Type B pancreatic cell (in vitro differentiated cells): ENCODE measurements at places on chromosomes 7 and 10.
A peak's percentile ranks its signal among the peaks of the same experiment; 100 is the strongest.

- no peak for DNase-seq
Measured at GRCh38 chr10:5565671-5566581, 41.2 kb downstream of the CALML3 start.

DNA sequence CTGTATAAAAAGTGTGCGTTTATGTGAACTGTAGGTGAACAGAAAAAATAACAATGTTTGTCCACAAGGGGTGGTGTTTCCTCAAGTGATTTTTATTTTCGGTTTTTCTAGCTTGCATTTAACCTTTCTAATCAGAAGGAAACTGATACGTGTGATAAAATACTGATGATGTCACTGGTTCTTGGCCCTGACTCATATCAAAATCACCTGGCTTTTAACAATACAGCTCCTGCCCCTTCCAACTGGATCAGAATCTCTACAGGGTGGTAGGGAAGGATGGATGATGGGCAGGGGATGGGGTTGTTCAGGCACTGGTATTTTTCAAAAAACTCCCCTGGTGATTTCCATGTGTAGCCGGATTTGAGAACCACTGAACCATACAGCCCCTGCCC lies 10.9 kb downstream of the NPFFR1 start:
- DNase-seq, result no peak

DNA sequence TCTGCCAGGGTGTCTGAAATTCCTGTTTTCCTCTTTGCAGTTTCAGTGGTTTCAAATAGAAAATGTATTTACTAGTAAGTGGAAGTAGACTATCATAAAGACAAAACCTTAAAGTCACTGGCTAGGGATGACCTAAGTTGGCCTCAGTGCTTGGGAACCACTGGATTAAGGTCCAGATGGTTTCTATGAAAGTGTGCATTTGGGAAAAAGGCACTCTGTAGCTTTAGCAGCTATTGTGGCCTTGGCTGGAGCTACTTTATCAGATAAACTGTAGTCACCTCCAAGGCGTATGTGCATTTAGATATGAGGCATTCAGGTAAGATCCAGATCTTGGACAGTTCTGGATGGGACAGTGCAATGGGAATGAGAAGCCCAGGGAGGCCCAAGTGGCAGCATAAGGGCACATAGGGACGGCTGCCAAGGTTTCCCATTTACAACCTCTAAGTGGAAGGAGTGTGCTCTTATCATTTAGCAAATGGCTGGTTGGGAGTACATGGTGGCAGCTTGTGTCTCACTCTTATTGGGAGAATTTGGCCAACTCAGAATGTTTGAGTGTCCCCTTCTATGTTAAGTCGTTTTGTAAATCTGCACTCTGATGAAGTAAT lies 185.6 kb downstream of the LRMDA start:
- no peak for DNase-seq

DNA sequence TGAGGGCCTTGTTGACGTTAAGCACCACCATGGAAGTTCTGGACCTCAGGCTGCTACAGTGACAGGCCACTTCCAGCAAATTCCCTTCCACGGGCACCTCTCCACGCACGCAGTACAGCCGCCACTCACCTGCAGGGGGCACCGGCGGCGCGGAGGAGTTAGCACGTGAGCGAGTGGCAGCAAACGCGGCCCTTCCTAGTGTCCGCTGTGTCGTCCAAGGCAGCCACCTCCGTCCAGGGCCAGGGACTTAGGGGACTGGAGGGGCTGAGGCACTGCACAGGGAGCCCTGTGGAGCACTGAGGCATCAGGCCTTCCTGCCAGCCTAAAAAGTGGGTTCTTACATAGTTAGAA lies 164.4 kb downstream of the SVIL start:
- DNase-seq, result no peak

DNA sequence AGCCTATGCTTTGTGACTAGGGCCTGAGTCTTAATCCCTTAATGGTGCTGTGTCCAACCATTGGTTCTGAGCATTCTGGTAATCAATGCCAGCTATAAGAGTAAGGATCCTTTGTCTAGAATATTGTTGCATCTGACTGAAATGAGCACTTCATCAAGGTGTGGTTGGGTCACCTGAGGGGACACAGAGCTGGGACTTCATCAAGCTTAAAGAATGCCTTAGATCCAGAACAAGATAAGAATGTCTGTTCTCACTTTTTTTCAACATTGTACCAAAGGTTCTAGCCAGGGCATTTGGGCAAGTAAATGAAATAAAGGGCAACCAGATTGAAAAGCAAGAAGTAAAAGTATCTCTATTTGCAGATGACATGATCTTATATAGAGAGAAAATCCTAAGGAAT lies 280.4 kb downstream of the MTERF1 start:
- DNase-seq, result no peak

GRCh38 chr7:45457591-45457990 lies 116.6 kb upstream of the ADCY1 start:
- no peak for DNase-seq

DNA sequence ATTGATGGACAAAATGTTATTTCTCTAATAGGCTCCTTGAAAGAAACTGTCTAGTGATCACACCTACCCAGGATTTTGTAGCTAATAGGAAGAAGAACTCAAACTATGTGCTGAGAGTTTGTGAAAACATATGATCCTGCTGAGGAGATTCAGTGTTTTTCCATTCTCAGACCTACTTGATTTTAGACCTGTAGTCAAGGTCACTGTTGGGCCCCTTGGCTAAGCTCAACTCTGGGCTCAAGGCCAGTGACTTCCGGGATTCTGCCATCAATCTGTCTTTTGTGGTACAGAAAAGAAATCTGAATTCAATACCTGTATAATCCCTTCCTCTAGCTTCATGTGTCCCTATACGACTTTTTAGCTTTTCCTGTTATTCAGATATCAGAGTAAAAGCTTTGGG lies 79.7 kb upstream of the FERD3L start:
- no peak for DNase-seq

GRCh38 chr7:156618780-156619367 lies 21.7 kb upstream of the RNF32 start:
- DNase-seq, result no peak

GRCh38 chr7:157719705-157720655 lies 383.2 kb downstream of the DNAJB6 start:
- no peak for DNase-seq

DNA sequence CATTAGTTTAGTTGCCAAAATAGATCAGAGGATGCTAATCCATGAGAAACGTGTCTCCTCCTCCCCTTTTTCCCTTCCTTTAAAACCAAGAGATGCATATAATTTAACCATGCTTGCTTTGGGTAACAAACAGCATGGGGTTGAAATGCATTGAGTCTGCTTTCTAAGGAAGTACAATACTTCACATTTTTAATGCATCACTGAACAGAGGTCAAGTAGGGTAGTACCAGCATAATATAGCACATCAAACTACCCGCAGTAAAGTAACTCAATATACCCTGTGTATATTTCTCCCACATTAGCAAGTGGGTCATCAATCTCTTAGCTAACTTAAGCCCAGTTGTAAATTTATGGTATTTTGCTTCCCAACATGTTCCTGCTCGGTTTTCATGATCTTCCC lies 239.3 kb upstream of the SEMA3C start:
- DNase-seq, result no peak

DNA sequence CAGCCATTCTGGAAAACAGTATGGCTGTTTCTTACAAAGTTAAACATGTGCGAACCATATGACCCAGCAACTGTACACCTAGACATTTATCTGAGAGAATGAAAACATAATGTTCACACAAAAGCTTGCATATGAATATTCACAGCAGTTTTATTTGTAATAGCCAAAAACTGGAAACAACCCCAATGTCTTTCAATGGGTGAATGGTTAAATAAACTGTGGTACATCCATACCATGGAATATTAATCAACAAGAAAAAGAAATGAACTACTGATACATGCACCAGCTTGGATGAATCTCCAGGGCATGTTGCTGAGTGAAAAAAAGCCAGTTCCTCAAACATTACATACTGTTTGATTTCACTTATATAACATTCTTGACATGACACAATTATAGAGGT lies 37.3 kb downstream of the LEP start:
- no peak for DNase-seq

DNA sequence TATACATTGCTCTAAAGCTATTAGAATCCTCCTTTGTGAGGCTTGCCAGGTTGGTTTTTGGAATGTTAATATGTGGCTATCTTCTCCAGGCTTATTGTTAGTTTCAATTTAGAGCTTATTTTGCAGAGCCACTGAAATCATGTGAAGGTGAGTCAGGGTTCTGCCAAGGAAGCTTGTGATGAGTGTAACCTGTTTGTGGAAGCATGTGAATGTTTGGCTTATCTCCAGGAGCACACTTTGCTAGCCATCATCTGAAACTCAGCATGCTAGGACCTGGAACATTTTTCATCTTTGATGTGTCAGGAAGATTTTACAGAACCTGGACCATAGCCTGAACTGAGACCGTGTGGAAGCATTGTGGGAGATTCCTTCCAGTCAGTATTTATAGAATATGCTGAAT lies 197.3 kb downstream of the PPP1R9A start:
- DNase-seq, result no peak

DNA sequence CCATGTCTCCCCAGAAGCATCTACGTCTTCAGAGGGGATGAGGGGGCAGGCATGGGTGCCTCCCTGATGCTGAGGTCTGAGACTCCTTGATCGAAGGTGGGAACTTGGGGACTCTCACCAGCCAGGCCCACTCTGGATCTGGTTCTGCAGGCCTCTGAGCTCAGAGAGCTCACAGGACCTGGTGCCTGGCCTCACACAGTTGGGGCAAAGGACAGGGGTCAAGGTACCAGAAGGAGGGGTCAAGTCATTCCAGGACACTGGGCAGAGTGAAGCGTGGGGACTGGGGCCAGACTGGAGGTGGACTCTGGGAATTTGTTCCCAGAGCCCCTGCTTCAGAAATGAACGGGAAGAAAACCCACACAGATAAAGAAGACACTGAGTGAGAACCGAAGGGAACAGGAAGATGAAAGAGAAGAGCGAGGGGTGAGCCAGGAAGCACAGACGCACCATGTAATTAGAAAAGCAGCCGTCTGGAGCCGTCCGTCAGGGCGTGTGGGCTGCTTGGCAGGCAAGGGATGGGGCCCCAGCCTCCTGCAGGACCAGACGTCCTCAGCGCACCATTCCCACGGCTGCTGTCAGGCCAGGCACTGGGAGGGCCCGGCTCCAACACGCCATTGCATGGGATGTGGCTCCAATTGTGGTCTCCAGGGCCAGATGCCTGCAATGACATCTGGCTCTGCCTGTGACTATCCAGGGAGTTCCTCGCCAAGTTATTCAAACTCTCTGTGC lies 47.7 kb downstream of the ZCCHC24 start:
- DNase-seq, result no peak

- DNase-seq, result no peak
Measured at GRCh38 chr10:48231699-48232315, 42.7 kb downstream of the FRMPD2 start.

DNA sequence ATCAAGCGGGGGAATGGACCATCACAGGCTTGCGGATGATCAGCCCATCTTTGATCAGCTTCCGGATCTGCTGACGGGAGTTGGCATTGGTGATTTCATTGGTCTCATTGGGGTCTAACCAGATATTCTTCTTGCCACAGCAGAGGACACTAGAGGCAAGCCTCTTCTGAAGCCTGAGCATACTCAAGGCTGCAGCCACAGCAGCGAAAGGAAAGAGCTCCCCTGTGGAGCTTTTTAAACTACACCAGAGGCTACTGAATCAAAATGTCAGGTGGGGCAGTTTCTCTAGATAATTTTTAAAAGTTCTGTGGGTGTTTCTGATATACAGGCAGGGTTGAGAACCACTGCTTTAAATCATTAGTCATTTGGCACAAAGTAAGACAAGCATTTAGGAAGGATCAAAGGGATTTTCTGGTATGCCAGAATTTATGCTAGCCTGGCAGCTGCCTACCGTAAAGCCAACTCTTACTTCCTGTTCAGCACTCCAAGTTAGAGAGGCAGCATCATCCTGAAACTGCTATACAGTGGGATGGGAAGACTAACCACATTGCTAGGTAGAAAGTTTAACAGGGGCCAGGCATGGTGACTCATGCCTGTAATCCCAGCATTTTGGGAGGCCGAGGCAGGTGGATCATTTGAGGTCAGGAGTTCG lies 7.0 kb downstream of the NAPEPLD start:
- no peak for DNase-seq

DNA sequence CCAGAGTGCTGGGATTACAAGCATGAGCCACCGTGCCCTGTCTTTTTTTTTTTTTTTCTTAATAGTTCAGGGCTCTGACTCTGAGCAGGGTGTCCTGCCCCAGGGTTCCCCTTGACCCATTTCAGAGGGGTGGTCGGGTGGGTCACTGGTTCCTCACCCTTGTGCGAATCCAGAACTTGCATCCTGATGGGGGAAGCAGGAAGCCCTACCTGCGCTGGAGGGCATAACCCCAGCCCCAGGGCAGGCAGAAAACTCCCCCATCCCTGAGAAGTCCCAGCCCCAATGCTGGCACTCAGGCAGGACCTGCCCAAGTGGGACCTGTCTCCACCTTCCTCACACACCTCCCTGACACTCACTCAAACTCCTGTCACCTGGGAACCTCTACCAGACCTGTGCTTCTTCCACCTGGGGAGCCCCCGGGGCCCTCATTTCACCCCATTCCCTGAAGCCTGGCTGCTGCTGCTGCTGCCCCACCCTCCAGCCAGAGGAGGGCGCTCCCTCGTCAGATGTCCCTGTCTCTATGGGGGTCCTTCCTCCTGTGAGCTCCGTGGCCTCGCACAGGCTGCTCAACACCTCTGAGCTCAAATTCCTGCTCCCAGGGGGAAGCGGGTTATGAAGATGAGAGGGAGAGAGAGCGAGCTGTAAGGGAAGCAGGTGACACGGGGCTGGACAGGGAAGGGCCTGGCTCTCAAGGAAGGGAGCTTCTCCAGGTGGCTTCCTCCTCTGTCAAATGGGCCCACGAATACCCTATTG lies 15.1 kb upstream of the ZNF273 start:
- DNase-seq, result peak; percentile 59

DNA sequence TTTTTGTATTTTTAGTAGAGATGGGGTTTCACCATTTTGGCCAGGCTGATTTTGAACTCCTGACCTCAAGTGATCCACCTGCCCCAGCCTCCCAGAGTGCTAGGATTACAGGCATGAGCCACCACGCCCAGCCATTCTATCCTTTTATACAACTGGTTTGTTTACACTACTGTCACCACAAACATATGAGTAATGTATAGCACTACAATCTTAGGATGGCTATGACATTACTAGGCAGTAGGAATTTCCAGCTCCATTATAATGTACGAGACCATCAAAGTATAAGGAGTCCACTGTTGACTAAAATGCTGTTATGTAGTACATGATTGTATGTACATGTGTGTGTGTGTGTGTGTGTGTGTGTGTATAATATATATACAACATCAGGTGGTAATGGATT lies 1126.1 kb upstream of the LRRN3 start:
- no peak for DNase-seq

DNA sequence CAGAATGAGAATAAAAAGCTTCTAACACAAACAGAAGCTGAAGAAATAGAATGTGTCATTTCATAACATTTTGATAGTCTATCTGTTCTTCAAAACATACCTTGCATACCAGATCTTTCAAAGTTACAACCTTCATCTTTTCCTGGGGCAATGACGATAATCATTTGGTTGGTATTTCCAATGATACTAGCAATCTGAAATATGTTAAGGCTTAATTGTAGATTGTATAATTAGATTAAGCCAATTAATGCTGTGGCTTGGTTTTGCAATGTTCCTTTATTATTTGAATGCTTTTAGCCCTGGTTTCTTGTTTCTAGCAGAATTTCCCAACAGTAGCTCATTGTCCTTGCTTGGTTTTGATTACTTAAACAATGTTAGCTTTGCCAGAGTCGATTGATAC lies 84.6 kb downstream of the CABCOCO1 start:
- no peak for DNase-seq

- no peak for DNase-seq
Measured at GRCh38 chr10:11573497-11573896, 38.0 kb downstream of the USP6NL start.
